Uterine smooth muscle cell (primary cell): ENCODE measurements at places on chromosomes 1 and 21. TPM values are rescaled to one million over a fixed set of nuclear protein-coding genes. Genes with fewer than 3 reads are reported as not detected.

The FMOD gene
- 0.33 and 8.4 TPM in 2 replicates for total RNA-seq

The FAM43B gene
- total RNA-seq = under 0.01 TPM in 2 replicates

The LRRC38 gene
- 0.50 TPM in 1 of 2 replicates, not detected in the other for total RNA-seq

The KRTAP11-1 gene
- total RNA-seq = not detected in 2 replicates

The BNIPL gene
- total RNA-seq = 0.11 and 1.00 TPM in 2 replicates
